Thoracic aorta (tissue), 2 donors: ENCODE measurements at places on chromosomes 5 and 9. TPM values are rescaled to one million over a fixed set of nuclear protein-coding genes. Genes with fewer than 3 reads are reported as not detected.

The CAVIN4 gene
- 0.27 TPM for total RNA-seq

DNA sequence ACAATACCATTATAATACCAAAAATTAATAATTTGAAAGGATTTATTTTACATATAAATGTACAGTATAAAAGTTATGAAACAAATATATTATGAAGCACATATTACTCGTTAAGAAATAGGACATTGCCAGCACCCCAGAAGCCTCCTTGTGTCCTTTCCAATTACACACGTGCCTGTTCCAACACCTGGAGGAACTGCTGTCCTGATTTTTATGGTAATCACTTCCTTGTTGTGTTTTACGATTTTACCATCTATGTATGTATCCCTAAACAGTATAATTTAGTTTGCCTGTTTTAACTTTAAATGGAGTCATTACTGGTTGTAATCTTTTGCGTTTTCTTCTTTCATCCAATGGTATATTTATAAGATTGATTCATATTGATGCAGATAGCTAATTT is 105.0 kb downstream of the CDC42SE2 start:
- H3K4me3 ChIP-seq: no peak overlapping the region
- no peaks in the 10 kb centered on the region for H3K36me3 ChIP-seq
- no peaks in the 10 kb centered on the region for H3K4me1 ChIP-seq
- H3K27me3 ChIP-seq: no peaks in the 10 kb centered on the region
- H3K27ac ChIP-seq: no peak overlapping the region
- no peak for DNase-seq

DNA sequence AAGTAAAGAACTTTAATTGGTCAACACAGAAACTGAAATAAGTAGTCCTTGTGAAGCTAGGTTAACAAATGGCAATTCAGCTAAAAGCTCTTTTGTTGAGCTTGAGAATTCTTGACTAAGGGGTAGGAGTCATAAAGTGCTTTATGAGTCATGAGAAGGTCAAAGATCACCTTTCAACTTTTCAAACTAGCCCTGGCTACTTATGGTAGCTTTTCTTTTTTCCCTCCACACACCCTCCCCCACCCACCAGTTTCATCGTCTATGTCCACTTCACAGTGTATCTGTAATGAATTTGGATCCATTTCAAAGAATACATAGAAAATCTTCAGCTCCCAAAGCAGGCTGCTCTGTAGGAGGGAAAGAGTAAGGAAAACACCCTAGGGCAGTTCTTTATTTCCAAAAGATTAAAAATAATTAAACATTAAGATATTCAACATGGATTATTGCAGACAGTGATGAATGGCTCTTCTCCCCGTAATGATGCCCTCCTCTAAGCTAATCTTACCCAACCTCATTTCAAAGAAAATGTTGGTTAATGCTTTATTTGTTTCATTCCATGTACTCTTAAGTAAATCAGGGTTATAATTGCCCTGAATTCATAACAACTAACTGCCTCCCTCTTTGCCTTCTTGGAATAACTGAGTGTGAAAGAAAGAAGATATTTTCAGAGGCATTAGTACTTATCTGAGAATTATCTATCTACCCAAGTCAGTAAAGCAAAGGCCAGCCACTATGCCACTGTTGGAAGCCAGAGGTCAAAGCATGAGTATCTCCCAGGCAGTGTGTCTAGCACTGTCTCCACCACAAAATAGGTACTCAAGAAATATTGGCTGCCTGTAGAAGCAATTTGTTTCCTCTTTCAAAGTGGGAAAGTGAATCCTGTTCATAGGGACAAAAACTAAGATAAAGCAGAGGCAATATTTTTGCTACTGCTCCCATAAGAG is 290.6 kb downstream of the PIK3R1 start:
- no peak overlapping the region for H3K27ac ChIP-seq
- no peaks in the 10 kb centered on the region for H3K27me3 ChIP-seq
- no peak overlapping the region for H3K4me3 ChIP-seq
- H3K4me1 ChIP-seq: no peaks in the 10 kb centered on the region
- DNase-seq: no peak

DNA sequence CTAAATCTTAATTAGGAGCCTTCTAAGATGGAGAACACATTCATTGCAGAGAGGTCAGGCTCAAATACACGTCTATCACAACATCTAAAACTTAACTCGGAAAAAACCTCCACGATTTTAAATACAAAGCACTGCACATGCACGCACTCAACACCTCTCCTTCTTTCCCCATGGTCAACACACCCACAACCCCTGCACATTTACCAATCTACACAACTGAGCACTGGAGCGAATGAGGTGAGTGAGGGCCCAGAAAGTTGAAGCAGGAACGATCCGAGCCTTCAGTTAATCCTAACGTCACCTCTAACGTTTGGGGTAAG is 278 bp upstream of the NIPSNAP3A start:
- H3K36me3 ChIP-seq: no peaks in the 10 kb centered on the region
- H3K4me1 ChIP-seq: peaks cover 16% of the 10 kb centered on the region
- peak overlapping the region; percentile 88 for H3K27ac ChIP-seq
- H3K27me3 ChIP-seq: no peaks in the 10 kb centered on the region

The TLR4 gene
- total RNA-seq: 78.2 TPM

- no peak overlapping the region for H3K4me3 ChIP-seq
- peaks cover 7% of the 10 kb centered on the region for H3K4me1 ChIP-seq
Measured at GRCh38 chr5:169126481-169127021, 174.4 kb downstream of the SLIT3 start.

- no peaks in the 10 kb centered on the region for H3K27me3 ChIP-seq
- peaks cover 27% of the 10 kb centered on the region for H3K4me1 ChIP-seq
- H3K27ac ChIP-seq: peak overlapping the region; percentile 39
- no peak for DNase-seq
- no peaks in the 10 kb centered on the region for H3K36me3 ChIP-seq
Measured at GRCh38 chr9:109775516-109775915, 4.5 kb upstream of the PALM2AKAP2 start.

The GFRA3 gene
- total RNA-seq: 0.27 TPM

DNA sequence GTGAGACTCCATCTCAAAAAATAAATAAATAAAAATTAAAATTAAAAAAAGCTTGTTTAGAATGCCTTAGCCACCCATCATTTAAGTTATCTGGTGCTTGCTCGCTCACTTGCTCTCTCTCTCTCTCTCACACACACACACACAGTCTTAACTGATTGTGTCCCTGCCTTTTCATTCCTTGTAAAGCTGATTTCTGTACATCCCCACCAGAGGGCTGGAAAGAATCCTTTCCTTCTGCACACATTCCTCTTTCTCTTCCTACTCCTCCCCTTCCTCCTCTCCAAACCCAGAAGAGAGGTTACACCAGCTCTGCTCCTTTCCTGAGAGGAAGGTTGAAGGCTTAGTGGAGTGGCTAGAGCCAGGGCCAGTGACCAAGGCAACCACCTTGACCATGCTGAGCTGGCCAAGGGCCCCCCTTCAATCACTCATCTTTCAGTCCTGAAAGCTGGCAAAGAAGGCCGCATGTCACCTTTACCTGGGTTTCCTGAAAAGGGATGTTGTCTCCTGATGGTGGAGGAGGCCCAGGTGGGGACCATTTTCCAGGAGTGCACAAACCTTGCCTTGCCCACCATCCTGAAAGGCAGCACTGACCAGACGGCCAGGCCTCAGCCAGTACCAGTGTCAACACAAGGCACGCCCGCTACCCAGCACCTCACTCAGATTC is 25.6 kb downstream of the STK10 start:
- H3K4me3 ChIP-seq: no peak overlapping the region
- no peaks in the 10 kb centered on the region for H3K36me3 ChIP-seq
- DNase-seq: no peak

The TNFSF8 gene
- total RNA-seq: 4.1 TPM

The PCDHGA2 gene
- total RNA-seq: 8.5 TPM

DNA sequence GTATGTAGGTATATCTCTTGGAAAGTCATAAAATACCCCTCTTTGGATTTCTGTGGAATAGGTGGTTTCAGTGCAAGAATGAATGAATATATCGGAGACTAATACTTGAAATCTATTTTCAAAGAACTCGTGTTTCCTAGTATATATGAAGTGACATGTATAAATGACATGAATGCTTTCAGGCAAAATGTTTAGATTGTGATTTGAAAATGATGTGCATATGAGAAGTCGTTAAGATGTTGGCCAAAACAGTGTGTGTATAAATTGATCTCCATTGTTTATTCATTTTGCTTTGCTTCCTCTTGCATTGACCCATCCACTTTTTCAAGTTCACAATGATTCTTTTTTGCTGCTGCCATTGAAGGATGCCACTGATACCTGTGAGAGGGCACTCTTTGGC is 8.3 kb downstream of the TRIO start:
- H3K36me3 ChIP-seq: no peaks in the 10 kb centered on the region
- peaks cover 91% of the 10 kb centered on the region for H3K4me1 ChIP-seq
- H3K4me3 ChIP-seq: no peak overlapping the region

GRCh38 chr5:19616701-19617215 is 371.2 kb downstream of the CDH18 start:
- no peaks in the 10 kb centered on the region for H3K4me1 ChIP-seq
- no peak overlapping the region for H3K4me3 ChIP-seq
- DNase-seq: no peak
